CD4-positive, alpha-beta T cell (primary cell): ENCODE measurements at places on chromosomes 2 and 18. TPM values are rescaled to one million over a fixed set of nuclear protein-coding genes. Genes with fewer than 3 reads are reported as not detected.

The MC2R gene
- not detected for total RNA-seq

The NOSTRIN gene
- 0.92 TPM for total RNA-seq

GRCh38 chr2:422676-423435 lies 135.0 kb upstream of the ALKAL2 start:
- no peak for DNase-seq

- DNase-seq: no peak
These were observed 3.8 kb upstream of the ROCK2 start for GRCh38 chr2:11348209-11348749.

DNA sequence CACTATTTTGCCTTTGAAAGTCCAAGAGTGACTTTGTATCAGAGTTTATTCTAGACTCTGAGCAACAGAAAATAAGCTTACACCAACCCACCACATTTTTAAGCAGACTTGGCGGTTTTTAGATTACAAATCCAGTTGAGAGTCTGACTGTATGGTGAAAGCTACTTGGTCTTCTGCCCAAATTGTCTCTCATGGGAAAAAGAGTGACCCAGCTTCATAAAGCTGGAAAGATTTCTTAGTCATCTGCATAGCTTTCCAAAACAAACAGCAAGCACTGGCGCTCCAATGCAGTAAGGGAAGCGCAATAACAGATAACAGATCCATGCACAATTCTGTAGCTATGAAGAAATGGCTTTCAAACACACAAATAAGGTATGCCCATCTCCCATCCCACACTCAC lies 7.1 kb downstream of the DSG1 start:
- no peak for DNase-seq

GRCh38 chr18:50696929-50697328 lies 122.9 kb downstream of the MRO start:
- DNase-seq: no peak

- DNase-seq: no peak
These were observed 103.8 kb upstream of the SMIM21 start for GRCh38 chr18:75531212-75531850.
